ENCODE measurements at places on chromosomes 6 and 20. TPM values are rescaled to one million over a fixed set of nuclear protein-coding genes. Genes with fewer than 3 reads are reported as not detected.

PFDN4 gene
- total RNA-seq, result 71.5 TPM

KIAA1755 gene
- not detected for total RNA-seq

NRM gene
- total RNA-seq, result 13.6 TPM

RBPJL gene
- not detected for total RNA-seq

CENPW gene
- total RNA-seq, result 46.9 TPM

CFAP61 gene
- total RNA-seq, result 1.7 TPM

ATP6V1G2 gene
- total RNA-seq, result 1.8 TPM

SMPD2 gene
- 14.7 TPM for total RNA-seq

DNA sequence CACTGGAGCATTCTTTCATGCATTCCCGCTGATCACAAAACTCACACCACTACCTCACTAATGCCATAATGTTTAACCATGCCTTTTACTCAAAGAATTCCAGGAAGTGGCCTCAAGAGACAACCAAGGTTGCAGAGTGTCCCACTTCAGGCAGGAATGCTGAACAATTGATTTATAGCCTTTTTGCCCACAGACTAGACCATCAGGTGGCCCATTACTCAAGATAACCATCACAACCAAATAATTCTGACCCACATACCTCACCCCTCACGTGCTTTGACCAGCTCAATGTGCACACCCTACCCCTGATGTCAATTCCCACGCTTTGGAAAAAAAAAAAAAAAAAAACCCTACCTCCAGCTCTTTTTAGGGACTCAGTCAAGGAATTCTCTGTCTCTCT lies 220.6 kb upstream of the UFL1 start:
- peaks cover 20% of the 10 kb centered on the region for H3K4me1 ChIP-seq
- no peak overlapping the region for H3K4me3 ChIP-seq
- no peaks in the 10 kb centered on the region for H3K36me3 ChIP-seq
- DNase-seq, result no peak
- no peak overlapping the region for H3K27ac ChIP-seq

DNA sequence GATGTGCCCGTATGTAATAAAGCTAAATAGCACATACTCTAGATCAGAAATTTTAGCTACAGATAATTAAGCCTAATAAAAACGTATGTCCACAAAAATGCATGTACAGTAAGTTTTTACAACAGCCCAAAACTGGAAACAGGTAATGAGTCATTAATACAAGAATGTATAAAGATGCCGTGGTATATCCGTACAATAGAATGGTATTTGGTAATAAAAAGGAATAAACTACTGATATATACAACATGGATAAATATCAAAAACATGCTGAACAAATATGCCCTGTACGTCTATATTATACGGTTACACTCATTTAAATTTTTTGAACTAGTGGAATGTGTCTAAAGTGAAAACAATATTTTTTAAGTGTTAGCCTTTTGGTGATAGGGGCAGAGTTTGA lies 128.2 kb upstream of the ADGRB3 start:
- no peaks in the 10 kb centered on the region for H3K36me3 ChIP-seq
- no peak overlapping the region for H3K4me3 ChIP-seq

GRCh38 chr20:3406481-3407039 lies 909 bp downstream of the DNAAF9 start:
- no peaks in the 10 kb centered on the region for H3K36me3 ChIP-seq
- H3K4me3 ChIP-seq, result peak overlapping the region; percentile 65
- H3K27ac ChIP-seq, result peak overlapping the region; percentile 46
- H3K27me3 ChIP-seq, result no peaks in the 10 kb centered on the region
- DNase-seq, result no peak

- no peaks in the 10 kb centered on the region for H3K27me3 ChIP-seq
- H3K4me1 ChIP-seq, result peaks cover 8% of the 10 kb centered on the region
- H3K27ac ChIP-seq, result no peak overlapping the region
- H3K36me3 ChIP-seq, result peaks cover 28% of the 10 kb centered on the region
- DNase-seq, result no peak
- no peak overlapping the region for H3K4me3 ChIP-seq
These were observed 29.7 kb downstream of the GINS1 start for GRCh38 chr20:25437153-25437581.

DNA sequence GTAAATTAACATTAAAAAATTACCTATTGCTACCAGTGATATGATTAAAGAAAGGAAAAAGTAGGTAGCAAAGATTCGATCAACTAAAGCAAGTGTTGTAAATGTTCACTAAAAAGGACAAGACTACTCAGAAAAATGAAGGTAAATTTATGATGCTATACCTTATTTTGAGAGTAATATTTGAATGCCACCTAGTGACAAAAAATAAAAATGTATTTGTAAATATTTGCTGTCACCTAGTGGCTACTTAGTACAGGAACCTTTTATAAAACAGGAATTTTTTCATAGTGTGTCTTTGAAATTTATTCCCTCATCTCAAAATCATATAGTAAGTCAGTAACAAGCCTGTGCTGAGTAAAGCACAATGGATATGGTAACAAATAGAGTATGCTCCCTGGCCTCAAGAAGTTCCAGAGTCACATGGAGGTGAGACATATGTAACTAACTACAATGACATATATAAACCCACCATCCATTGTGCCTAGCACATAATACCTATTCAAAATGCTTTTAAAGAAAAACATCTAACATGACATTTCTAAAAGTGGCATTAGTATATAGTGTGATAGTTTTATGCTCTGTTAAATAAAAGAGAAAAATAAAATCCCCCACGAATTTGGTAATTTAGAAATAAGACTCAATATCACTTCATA lies 193.1 kb upstream of the SIM1 start:
- H3K4me3 ChIP-seq, result no peak overlapping the region
- no peaks in the 10 kb centered on the region for H3K4me1 ChIP-seq
- 0 out of 2 replicates have a peak, but pooled peaks cover 3% of the 10 kb centered on the region for H3K36me3 ChIP-seq
- DNase-seq, result no peak
- no peak overlapping the region for H3K27ac ChIP-seq
- H3K27me3 ChIP-seq, result no peaks in the 10 kb centered on the region

DNA sequence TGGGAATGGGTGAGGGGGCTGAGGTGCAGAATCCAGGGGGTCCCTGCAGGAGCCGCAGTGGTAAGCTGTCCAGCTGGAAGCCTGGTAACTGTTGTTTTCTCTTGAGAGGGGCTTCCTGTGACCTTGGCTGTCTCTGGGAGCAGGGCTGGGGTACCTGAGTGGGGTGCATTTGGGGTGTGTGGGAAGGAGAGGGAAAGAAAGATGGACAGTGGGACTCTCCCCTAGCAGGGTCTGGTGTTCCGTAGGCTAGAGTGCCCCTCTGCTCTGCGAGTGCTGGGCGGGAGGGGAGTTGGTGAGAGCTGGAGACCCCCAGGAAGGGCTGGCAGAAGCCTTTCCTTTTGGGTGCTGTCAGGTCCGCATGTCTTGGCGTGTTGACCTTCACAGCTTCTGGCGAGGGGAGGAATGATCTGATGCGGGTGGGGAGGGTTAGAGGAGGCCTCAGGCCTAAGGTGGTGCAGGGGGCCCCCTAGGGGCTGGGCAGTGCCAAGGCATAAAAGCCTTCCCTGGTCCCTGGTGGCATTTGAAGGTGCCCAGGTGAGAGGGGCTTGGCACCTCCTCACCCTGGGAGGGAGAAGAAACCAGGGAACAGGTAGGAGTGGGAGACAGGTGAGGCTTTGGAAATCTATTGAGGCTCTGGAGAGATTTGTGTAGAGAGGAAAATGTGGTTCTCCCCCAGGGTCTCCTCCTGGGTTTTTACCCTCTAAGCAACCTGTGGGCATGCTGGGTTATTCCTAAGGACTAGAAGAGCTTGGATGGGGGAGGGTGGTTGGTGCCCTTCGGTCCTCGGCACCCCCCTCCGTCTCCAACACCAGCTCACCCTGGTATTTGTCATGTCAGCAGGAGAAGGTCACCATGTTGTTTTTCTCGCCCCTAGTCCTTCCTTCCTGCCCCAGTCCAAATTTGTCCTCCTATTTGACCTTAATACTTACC lies 3.3 kb downstream of the VEGFA start:
- peak overlapping the region; percentile 95 for H3K27ac ChIP-seq
- DNase-seq, result peak; percentile 44
- H3K4me3 ChIP-seq, result peak overlapping the region; percentile 93
- H3K36me3 ChIP-seq, result peaks cover 17% of the 10 kb centered on the region
- no peaks in the 10 kb centered on the region for H3K27me3 ChIP-seq

DNA sequence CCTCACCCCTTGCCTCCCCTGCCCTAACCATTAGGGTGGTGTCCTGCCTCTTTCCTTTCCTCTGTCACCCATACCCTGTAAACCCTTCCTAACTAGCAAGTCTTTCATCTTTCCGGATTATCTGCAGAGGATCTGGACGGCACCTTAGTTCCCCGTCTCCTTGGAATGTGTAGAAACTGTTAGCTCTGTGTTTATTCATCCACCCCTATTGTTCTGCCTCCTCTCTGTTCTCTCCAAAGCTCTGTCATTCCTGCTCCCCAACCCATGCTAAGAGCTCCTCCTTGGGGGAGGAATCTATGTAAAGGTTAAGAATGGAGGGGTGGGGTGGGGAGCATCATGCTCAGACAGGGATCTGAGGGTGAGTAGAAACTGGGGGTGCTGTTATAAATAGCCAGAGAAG lies 39.4 kb upstream of the KCNK5 start:
- DNase-seq, result no peak
- H3K36me3 ChIP-seq, result no peaks in the 10 kb centered on the region
- no peaks in the 10 kb centered on the region for H3K4me1 ChIP-seq
- H3K27me3 ChIP-seq, result no peaks in the 10 kb centered on the region
- H3K27ac ChIP-seq, result no peak overlapping the region

- H3K27me3 ChIP-seq, result no peaks in the 10 kb centered on the region
- no peaks in the 10 kb centered on the region for H3K4me1 ChIP-seq
- no peak overlapping the region for H3K4me3 ChIP-seq
- H3K36me3 ChIP-seq, result no peaks in the 10 kb centered on the region
These were observed 69.5 kb downstream of the KIAA0319 start for GRCh38 chr6:24576447-24576846.

GRCh38 chr6:133697666-133698065 lies 191.2 kb upstream of the TCF21 start:
- H3K4me3 ChIP-seq, result no peak overlapping the region
- no peaks in the 10 kb centered on the region for H3K4me1 ChIP-seq
- no peak overlapping the region for H3K27ac ChIP-seq
- no peaks in the 10 kb centered on the region for H3K36me3 ChIP-seq

DNA sequence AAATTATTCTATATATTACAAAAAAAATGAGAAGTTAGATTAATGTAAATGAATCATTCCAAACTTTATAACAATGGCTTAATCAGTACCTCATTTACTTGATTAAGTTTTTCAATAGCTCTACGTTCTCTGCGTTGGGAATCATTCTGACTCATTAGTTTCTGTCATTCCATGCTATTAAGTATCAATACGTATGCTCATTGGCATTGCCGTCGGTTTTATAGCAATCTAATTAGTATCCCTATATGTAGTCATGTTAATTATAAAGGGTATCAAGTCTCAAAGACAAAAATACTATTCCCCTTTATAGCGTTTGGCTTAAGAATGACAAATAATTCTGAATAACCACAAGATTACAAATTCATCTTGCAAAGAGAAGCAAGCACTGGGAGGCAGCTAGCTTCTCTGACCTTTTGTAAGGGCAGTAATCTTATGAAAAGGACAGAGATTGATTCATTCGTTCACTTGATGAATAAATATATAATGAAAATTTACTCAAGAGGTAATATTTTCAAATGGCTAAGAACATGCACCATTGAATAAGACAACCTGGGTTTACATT lies 41.8 kb downstream of the OLIG3 start:
- H3K27me3 ChIP-seq, result no peaks in the 10 kb centered on the region
- no peak for DNase-seq
- H3K4me3 ChIP-seq, result no peak overlapping the region
